ENCODE measurements at places on chromosomes 1 and 21.

- no peak for DNase-seq
Measured at GRCh38 chr1:226041419-226041818, 21.1 kb upstream of the H3-3A start.

GRCh38 chr1:172723251-172723650 lies 64.3 kb downstream of the FASLG start:
- DNase-seq, result no peak

- no peak for DNase-seq
Measured at GRCh38 chr1:238296371-238296770, 405.6 kb upstream of the ZP4 start.

GRCh38 chr1:179589509-179589908 lies 2.1 kb upstream of the TDRD5 start:
- DNase-seq, result no peak

DNA sequence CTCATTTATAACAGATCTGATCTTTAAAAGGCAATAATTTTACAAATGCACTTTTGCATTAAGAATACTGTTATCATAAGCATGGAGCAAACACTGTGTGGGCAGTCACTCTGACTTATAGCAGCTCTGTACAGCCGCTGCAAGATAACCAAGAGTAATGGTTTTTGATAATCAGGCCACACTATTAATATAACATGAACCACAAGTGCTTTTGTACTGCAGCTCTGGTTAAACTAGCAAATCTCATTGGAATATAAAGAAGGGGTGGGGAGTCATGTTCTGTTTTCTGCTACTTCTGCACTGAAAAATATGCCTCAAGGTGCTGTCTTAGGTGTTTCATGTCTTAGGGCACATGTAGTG lies 357.4 kb downstream of the LMO4 start:
- no peak for DNase-seq

DNA sequence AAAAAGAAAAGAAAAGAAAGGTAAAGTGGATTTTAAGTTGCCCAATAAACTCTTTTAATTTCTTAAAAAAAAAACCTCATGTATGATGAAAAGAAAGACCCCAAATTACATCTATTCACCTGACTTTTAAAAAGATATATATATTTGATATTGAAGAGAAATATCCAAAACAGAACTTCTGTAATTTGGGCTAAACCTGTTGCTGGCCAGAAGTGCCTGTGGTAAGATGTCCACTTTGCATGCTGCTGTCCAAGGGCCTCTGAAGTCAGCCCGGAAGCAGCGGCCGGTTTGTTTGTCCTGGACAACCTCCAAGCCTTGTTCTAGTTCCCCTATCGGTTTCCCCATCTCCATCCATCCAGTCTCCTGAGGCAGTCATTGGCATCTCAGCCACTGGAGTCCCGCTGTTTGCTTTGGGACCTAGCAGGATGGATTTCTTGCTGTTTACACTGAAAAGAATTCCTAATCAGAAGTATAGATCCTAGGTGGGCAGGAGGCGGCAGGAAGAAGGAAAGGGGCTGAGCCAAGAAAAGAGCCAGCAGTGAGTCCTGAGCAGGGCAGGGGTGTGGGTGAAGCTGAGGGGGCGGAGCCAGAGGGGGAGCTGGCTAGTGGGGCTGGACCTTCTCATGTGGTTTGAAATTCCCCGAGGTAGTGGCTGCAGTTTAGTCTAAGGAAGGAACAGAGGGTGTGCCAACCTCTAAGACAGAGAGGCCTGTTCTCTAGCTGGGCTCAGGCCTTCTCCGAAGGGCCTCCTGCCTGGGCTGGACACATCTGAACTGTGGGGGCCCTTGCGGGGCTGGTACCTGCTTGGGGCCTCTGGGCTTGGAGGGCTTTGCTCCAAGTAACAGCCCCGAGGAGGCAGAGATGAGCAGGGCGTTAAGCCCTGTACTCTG lies 3.3 kb downstream of the NCMAP start:
- no peak for DNase-seq

GRCh38 chr21:28393279-28393678 lies 599.4 kb downstream of the LTN1 start:
- DNase-seq, result no peak

DNA sequence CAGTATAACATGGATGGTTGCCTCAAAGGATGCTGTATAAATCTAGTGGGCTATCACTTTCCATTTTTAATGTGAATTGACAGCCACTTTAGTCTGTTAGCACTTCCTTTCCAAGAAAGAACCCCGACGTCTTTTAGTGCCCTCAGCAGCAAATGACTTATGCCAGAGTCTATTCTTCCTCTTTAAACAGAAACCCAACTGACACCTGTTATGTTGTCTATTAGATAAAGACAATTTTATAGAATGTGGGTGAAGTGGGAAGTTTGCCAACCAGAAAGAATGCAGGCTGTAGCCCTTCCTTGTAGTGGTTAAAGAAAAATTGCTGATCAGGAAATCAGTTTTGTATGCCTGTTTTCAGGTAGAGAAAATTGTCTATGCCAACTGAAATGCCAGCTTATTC lies 344.9 kb downstream of the ZNF326 start:
- DNase-seq, result no peak
